Dermis blood vessel endothelial cell (primary cell): ENCODE measurements at places on chromosomes 1 and 21.

DNA sequence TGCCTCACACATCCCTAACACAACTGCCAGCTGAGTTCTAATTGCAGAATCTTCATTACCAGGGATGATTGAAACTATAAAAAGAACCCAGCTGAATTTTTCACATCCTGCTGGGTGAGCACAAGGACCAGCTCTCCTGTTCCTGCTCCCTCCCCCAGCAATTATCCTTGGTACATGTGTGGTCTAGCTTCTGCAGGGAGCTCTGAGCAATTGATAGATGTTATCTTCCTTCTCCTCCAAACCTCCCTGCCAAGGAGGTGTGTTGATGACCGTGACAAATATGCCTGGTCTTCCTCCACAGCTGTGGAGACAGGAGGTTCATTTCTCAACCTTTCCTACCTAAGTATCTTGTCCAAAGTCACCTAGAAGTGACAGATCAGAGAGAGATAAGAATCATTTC, 65.3 kb upstream of the MAN1A2 start:
- no peak for DNase-seq

DNA sequence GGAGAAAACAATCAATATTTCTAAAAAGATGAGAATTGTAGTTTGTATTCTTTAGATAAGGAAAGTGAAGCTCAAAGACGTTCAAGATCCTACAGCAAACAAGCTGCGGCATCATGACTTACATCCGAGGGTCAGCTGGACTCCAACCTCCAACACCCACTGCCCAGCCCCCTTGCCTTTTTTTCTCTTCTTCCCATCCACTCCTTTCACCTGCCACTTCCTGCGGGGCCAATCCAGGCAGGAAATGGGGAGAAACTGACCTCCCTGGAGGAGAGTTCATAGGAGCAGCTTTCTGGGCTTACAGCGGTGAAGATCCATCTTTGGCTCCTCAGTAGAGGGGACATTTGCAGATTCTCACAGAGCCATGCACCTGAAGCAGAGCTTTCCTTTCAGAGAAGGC, 361.5 kb downstream of the PTPRU start:
- DNase-seq: no peak

- no peak for DNase-seq
Observed at GRCh38 chr1:158102881-158103674, 77.6 kb upstream of the CD1D start.

GRCh38 chr1:10717296-10718082, 79.0 kb downstream of the CASZ1 start:
- DNase-seq: no peak

DNA sequence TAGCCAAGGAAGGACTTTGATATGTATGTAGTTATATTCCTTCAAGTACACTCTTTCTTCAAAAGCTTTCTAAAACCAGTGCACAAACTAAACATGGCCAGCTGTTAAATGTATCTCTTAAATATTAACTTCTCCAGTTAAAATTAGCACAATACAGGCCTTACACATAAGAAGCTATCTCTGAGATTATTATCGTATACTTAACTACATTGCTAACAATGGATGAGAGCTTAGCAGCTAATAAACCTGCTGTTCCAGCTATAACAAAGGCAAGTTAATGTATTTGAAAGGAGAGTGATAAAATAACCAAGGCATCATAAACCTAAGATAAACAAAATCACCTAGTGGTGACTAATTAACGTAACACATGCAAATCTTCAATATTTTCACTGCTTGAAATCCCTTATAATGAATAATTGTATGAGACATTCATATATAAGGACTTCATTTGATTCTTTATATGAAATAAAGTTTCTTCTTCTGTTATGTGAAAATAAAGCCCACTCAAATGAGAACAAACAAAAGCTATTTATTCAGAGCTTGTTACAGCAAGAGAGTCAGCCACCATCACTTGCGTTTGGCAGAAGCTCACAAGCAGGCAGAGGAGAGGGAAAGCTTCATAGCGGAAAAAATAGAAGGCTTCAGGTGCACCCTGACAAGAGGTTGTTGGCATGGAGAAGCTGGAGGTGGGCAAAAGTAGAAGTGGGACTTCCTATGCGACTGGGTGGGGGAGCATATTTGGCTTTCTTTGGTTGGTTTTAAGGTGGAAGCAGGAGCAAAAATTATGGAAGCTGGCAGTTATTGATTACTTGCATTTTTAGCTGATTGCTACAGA, 274.1 kb upstream of the CHRM3 start:
- no peak for DNase-seq

GRCh38 chr1:21189906-21190500, 13.3 kb upstream of the EIF4G3 start:
- DNase-seq: peak; percentile 81

DNA sequence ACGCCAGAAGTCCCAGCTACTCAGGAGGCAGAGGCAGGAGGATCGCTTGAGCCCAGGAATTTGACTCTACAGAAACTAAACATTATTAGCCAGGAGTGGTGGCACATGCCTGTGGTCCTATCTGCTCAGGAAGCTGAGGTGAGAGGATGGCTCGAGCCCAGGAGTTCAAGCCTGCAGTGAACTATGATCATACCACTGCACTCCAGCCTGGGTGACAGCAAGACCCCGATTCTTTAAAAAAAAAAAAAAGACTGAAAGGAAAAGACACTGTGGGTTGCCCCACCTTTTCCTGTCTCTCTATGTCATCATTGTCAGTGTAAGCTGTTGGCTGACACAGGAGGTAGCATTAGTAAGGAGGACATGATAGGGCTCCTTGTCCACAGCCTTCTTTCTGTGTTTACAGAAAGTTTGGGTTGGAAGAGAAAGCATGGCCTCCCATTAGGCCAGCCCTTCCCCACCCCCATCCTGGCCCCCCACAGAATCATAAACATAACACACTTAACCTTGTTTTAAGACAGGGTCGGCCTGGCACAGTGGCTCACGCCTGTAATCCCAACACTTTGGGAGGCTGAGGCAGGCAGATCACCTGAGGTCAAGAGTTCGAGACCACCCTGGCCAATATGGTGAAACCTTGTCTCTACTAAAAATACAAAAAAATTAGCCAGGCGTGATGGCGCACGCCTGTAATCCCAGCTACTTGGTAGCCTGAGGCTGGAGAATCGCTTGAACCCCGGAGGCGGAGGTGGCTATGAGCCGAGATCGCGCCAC, 20.6 kb upstream of the RCAN3 start:
- no peak for DNase-seq

GRCh38 chr1:30034627-30035521, 688.5 kb downstream of the MATN1 start:
- peak; percentile 2 for DNase-seq

GRCh38 chr1:178530502-178530901, 17.6 kb downstream of the TEX35 start:
- no peak for DNase-seq
